ENCODE measurements at places on chromosomes 1 and 21.
A peak's percentile ranks its signal among the peaks of the same experiment; 100 is the strongest.

- no peak for DNase-seq
Measured at GRCh38 chr1:34762474-34763141, 3.1 kb downstream of the GJB4 start.

DNA sequence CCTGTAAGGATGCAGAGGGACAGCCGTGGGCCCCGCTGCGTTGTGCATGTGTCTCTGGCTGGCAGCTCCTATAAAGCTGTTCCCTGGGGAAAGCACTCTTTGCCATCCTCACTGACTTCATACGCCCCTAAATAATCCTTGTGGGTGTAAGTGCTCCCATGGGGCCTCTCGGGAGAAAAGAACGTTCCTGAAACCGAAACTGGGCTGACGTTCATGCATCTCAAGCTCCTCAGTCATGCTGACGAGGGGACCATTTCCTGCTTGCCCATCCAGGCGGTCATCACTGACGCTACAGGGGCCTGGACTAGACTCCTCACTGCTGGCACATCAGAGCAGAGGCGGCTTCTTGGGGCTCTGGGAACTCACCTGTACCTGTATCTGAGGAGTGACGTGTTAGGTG lies 73.1 kb upstream of the USP24 start:
- no peak for DNase-seq

- DNase-seq = peak; percentile 6
Measured at GRCh38 chr1:242467556-242468145, 56.8 kb downstream of the PLD5 start.

DNA sequence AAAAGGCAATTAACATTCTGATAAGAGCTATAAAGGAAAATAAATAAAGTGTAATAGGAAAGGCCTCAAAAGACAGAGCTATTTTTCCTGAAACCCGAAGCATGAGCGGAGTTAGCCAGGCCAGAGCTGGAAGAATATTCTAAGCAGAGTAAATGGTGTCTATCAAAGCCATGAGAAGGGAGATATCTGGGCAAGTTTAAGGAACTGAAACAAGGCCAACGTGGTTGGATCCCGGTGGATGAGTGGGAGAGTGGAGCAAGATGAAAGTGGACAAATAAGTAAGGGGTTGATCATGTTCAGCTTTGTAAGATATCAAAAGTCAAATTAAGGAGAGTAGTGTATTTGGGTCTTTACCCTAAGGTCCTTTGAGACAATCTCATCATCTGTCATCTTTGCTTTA lies 234.0 kb downstream of the TM2D1 start:
- DNase-seq = no peak

- no peak for DNase-seq
Measured at GRCh38 chr1:224432146-224432545, 2.5 kb downstream of the WDR26 start.

DNA sequence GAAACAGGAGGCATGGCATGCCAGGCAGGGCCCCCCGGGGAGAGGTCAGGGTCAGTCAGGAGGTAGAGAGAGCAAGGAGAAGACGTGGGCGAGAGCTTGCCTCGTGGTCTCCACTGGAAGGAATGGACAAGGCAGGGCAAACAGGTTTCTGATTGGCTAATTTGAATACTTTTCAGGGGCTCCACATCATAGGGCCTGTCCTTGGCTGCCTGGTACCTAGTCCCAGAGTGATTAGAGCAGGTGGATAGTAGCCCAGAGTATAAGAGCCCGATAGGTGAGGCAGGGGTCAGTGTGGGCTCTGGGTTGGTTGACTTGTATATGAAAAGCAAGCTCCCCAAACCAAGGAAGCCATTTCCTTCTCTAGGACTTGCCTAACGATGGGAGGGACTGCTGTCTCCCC lies 178.6 kb downstream of the ZP4 start:
- no peak for DNase-seq

- DNase-seq = no peak
Measured at GRCh38 chr1:65965112-65965996, 172.7 kb downstream of the PDE4B start.

- no peak for DNase-seq
Measured at GRCh38 chr1:32361674-32362473, 411 bp downstream of the FAM229A start.
